ENCODE measurements at places on chromosomes 16 and 17.
A peak's percentile ranks its signal among the peaks of the same experiment; 100 is the strongest.

- DNase-seq: no peak
Observed at GRCh38 chr16:12271006-12271405, 294.5 kb downstream of the SNX29 start.

DNA sequence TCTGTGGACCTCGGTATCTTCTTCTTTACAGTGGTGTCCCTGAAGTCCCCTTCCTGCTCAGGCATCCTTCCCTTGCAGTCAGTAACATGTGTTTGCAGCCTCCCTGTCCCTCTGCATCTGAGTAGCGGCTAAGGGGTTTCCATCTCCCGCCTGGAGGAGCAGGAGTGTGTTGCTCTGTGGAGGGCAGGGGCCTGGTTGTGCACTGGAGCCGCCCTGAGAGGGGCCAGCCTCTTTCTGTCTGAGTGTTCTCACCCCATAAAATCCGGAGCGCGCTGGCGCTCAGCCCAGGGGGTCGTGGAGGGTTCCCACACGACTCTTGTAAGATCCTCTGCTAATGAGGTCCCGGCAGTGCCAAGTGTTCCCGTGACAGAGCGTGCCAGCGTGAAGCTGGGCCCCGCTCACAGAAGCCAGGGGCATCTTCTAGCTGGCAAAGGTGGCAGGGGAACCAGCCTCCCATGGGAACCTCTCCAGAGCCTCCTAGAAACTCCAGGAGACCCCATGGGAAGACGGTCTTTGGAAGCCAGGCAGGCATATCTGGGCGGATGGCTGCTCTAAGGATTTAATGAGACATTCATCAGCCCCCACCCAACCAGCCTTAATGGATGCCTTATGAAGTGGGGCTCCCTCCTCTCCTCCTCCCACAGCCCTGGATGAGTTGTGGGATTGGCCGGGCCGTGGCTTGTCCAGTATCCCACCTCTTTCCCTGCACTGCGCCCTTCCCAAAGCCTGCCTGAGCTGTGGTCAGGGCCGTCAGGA, 91.4 kb upstream of the GSE1 start:
- no peak for DNase-seq

GRCh38 chr16:69486272-69486671, 61.9 kb downstream of the CYB5B start:
- no peak for DNase-seq

DNA sequence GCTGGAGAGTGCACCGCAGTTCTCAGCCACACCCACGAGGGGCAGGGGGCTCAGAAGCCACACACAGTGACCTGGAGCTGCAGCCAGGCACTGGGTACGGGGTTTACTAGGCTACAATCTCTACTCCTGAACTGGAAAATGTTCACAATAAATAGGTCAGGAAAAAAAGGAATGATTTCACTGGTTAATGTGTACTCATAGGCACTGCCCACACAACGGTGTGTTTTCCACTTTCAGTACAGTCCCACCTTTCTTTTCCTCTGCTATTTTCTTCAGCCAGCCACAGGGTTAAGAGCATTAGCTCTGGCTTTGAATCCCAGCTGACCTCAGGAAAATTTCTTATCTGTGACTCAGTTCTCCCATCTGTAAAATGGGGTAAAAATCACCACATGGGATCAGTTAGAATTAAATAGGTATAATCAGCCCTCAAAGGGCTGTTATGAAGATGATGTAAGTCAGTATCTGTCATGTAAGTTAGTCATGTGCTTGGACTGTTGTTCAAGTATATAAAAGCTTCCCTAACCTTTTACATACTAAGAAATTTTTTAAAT, 35.7 kb downstream of the ZCCHC14 start:
- no peak for DNase-seq

- DNase-seq: no peak
Observed at GRCh38 chr17:77409282-77410161, 268.8 kb downstream of the SEC14L1 start.

DNA sequence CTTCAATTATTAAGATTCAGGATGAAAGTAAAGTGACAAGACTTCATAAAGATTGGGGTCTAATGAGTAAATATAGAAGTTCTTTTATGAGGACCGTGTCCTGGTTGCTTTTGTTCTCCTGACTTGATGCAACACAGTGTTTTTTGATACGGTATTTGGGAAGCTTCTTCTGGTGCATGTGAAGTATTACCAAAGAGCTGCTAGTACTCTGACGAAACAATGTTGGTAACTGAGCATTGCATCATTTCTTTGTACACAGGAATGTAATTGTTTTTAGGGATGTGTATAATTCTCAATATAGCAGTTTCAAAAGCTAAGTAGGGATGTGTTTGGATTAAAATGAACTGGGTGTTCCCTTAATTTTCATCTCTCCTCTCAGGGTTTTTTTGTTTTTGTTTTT, 15.9 kb downstream of the KPNB1 start:
- no peak for DNase-seq

DNA sequence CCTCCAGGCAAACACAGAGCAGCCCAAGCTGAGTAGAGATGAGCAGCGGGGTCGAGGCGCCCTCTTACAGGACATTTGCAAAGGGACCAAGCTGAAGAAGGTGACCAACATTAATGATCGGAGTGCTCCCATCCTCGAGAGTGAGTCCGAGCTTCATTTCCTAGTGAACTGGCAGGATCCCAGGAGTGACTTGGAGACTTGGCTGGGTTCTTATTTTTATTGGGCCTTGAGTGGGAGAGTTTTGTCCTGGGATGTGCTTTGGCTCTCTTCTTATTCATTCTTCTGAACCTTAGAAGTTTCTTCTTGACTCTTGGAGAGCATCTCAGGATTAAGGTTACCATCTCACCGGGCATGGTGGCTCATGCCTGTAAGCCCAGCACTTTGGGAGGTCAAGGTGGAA, 27.2 kb upstream of the CDC6 start:
- DNase-seq: no peak

DNA sequence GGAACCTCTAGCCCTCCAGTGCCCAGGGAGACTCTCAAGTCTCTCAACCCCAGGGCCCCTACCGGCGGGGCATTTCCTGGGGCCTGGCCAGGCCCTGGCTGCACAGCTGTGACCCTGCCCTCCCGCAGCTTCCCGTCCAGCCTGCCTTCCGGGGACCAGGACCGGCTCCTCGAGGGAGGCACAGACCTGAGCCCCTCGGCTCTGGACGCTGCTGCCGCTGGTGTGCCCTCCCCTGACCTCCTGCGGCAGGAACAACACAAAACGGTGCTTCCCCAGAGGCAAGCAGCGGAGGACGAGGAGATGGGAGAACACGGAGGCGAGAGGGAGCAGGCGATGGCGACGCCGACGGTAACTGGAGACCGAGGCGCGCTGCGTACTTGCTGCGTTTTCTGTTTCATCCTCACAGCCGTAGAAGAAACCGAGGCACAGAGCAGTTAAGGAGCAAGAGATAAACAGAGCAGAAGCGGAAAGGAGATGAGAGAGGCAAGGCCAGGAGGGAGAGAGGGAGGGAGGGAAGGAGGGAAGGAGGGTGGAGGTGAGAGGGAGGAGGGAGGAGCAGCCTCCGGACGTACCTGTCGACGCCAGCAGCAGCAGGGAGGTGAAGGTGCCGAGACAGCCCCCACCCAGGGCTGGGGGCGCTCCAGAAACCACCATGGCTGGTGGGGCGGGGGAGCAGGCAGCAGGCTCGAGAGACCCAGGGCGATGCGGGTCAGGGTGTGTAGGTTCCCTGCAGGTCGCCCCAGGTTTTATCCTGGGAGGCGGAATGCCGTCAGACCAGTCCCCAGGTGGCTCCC, at the start of gene PRSS22:
PRSS22 (minus strand) TSS at position 720 of the 794 bp plus-strand sequence; CDS start at position 654, 66 bp downstream.
- no peak for DNase-seq

DNA sequence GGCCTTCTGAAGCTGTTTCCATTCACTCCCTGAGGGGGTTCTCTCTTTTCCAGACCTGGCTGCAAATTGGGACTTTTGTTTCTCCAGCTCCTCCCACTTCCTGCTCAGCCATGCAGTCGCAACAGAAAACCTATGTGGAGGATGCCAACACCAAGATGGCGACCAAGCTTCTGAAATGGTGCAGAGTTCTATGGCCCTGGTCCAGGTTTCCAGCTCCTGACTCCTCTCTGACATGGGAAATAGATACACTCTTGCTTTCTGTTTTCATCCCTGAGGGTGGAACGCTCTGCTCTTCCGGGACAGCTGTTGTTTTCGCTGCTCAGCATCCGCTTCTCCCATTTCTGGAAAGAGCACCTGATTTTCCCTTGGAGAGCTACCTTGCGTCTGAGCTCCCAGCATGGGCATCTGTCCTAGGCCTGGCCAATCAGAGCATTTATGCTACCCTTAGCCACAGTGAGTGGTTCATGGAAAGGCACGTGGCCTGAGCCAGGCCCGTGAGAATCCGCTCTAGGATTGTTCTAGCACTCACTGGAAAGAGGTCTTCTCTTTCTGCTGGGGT, 8.1 kb downstream of the GPRC5B start:
- no peak for DNase-seq

DNA sequence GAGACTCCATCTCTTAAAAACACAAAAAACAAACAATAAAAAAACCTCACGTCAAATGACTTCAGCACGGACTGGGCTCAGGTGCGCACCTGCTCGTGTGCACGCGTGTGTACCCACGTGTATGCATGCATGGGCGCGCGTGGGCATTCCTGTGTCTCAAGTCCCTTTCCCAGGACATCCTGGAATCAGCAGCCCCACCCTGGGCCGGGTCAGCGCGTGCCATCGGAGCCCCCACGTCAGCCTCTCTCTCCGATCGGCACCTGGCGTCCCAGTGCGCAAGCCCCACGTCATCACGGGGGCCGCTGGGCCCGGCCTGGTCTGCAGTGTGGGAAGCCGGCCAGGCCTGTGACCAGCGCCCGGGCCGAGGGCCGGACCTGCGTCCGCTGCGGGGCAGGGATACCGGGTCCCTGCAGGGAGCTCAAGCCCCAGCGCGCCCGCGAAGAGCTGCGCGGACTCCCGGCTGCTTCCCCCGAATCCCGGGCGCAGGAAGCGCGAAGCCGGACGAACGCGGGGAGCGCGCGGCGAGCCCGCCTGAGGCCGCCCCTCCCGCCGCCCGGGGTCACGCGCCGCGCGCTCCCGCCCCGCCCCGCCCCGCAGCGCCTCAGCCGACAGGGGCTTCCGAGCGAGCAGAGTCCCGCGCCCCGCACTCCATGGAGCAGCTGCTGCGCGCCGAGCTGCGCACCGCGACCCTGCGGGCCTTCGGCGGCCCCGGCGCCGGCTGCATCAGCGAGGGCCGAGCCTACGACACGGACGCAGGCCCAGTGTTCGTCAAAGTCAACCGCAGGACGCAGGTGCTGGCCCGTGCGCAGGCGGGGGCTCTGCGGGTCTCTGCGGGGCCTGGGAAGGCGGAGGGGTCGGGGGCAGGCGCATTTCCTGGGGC, at the start of gene FN3K:
FN3K (plus strand) TSS at position 629 of the 880 bp plus-strand sequence; CDS start at position 651, 22 bp downstream.
- DNase-seq: no peak

DNA sequence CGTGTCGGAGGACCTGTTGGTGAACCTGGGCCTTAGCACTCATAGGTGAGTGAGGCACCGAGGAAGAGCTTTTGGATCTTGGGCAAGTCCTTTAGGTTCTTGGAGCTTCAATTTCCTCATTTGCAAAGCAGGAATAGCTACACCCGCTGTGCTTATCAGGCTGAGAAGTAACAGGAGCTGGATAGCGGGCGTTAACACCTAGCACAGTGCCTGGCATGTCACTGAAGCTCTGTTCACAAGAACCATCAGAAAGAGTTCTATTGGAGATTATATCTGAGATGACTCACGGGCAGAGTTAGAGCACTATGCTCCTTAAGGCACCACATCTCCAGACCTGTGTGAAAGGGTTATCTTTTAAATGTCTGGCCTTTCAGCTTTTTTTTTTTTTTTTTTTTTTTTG, 12.8 kb downstream of the MEOX1 start:
- DNase-seq: no peak

DNA sequence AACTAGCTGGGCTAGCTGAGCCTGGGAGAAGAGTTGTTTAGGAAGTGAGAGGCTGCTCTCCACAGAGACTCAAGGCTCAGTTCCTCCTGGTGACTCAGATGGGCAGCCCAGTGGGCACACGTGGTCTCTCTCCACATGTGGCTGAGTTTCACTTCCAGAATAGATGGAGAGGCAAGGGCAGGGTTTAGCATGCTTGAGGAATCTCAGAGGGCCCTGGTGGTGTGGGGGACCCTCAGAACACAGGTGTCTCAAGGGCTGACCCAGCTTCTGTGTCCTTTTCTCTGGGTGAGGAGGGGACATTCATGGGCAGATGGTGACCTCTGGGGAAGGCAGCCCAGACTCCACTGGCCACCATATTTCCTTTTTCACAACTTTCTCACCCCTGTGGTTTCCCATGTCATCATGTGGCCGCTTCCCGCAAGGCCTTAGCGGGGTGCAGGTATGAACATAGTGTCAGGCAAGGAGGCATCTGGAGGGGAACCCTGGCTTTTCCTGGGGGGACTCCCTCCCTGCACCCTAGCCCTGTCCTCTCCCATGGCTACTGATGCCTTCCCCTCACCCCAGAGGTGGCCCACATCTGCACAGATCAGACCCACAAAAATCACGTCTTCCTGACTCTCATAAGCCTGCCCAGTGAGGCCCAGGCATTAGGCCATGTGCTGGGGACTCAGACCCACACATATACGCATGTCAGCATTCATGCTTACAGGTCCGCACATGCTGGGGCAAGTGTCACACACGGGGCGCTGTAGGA, 3.3 kb downstream of the GRN start:
- no peak for DNase-seq

DNA sequence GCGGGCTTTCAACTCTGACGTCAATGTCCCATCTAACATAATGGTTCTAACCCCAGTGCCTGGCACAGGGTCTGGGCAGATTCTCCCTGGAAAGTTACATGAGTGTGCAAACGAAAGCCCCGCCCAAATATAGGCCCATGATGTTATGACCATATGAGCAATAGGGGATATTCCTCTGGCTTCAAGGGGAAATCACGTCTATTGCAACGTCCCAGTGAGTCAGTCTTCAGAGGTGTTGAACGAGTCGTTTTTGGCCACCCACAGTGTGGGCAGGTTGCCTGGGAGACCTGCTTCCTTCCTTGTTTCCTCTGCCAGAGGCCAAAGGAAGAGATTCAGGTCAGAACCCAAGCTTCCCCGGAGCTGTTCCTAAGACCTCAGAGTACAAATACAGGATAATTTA, 30.3 kb downstream of the PIK3R5 start:
- DNase-seq: peak; percentile 55

GRCh38 chr16:12410837-12411490, 392.7 kb downstream of the CPPED1 start:
- no peak for DNase-seq

DNA sequence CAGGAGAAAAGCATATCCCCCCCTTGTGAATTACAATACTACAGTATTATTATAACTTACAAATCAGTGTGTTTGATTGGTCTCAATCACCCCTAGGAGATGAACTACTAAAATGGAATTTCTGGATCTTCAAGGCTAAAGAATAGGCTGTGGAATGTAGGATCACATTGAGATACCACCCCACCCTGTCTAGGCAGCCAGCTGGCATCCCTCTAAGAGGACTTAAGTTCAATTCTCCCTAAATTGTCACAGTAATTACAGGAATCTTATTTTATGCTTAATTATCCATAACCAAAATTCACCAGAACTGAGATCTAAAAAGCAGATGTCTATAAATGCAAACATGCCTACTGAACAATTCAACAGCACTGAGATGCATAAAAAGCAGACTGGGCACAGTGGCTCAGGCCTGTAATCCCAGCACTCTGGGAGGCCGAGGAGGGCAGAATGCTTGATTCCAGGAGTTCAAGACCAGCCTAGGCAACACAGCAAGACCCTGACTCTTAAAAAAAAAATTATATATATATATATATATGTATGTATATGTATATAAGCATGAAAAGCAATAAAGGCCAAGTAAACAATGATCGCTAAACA, 12.0 kb downstream of the AP1G1 start:
- DNase-seq: no peak

- no peak for DNase-seq
Observed at GRCh38 chr16:72963533-72964315, 84.2 kb downstream of the ZFHX3 start.
